ENCODE measurements at places on chromosomes 6 and 20.

DNA sequence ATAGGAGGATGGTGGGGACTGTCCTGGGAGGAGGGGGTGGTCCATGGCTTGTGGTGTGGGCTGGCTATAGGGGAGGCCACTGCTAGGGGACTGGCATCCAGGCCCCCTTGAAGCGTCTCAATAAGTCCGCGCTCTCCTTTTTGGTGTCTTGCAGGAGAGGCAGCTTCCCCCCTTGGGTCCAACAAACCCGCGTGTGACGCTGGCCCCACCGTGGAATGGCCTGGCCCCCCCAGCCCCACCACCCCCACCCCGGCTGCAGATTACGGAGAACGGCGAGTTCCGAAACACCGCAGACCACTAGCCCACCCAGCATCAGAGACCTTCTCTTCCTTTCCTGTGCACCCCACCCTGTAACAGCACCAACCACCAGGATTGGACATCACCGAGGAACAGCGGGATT is 2.8 kb upstream of the ZBTB9 start:
- DNase-seq = no peak

DNA sequence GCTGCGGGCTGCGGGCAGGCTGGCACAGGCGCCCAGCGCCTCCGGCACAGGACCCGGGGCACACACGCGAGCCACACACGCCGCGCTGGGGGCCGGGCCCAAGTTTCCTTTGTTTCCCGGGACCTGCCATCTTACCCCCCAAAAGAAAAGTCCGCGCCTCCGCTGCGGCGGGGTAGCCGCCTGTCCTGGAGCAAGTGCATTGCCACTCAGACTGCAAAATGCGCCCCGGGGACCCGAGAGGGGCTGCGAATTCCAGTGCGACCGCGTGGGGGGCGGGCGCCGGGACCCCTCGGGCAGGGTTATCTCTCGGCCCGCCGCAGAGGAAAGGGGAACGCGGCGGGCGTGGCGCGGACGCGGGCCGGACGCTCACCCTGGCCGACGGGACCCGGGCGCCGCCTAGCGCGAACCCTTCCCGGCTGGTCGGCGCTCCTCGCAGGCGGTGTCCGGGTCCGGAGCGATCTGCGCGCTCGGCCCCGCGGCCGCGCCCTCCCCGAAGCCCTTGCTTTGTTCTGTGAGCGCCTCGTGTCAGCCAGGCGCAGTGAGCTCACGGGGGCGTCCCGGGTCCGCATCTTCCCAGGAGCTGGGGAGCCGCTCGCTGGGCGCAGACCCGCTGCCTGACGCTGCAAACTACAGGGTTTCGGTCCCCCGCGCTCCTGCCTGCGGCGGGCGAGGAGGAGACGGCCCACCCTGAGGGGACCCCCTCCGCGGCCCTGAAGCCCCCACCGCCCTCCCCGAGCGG is 639 bp upstream of the CD24 start:
- DNase-seq = no peak

- DNase-seq = no peak
These were observed 41.2 kb upstream of the PROKR2 start for GRCh38 chr20:5357946-5358345.

GRCh38 chr6:116550796-116551195 is 2.8 kb upstream of the CALHM4 start:
- no peak for DNase-seq

- no peak for DNase-seq
These were observed 5.5 kb downstream of the OGFRL1 start for GRCh38 chr6:71294121-71294523.

DNA sequence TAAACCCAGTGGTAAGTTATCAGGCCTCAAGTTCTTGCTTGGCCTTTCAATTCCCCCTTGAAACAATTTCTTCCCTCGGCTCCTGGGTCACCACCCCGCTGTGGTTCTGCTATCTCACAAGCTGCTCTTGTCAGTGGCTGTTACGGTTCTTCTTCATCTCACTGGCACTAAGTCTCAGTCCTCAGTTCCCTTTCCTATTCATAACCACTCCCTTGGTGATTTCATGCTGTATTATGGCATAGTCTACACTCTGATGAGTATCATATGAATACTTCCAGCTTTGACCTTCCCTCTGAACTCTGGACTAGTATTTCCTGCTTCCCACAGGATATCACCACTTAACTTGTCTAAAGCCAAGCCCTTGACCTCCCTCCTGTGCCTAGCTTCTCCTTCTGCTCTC is 7.9 kb downstream of the TAAR1 start:
- DNase-seq = no peak

DNA sequence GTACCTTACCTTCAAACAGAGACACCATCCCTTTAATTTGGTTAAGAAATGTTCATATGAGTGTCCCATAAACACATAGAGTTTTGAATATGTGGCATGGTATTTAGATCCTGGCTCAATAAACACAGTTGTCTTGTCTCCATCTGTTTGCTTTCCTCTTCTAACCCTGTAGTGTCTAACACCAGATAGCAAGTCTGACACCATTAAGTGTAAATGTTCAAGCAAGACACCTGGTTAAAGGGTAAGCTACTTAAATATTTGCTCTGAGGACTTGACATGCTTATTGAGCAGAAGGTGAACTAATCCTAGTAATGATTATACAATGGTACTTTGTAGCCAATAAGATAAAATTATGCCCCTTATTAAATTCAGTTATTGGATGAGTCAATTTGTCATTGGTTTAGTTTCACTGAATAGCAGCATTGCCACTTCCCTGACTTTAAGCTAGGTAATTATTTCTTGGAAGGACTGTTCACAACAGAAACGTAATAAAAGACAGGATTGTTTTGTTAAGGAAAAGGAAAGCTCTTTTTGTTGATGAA is 26.9 kb upstream of the GOPC start:
- no peak for DNase-seq

- no peak for DNase-seq
These were observed 16.2 kb downstream of the FOXC1 start for GRCh38 chr6:1625794-1626435.

DNA sequence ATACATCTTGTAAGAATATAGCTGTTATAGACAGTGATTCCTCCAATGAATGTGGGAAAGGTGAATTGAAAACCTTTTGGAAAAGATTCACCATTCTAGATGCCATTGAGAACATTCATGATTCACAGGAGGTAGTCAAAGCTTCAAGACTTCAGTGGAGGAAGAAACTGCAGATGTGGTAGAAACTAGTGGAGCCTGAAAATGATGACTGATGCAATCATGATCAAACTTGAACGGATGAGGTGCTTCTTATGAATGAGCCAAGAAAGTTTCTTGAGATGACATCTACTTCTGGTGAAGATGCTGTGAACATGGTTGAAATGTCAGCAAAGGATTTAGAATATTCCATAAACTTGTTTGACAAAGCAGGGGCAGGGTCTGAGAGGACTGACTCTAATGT is 66.7 kb upstream of the C6orf118 start:
- no peak for DNase-seq
